NCI-H524 treated with DMSO at 0.1 percent for 48 hours (cell line): ENCODE measurements at places on chromosomes 12 and 14.

GRCh38 chr12:70469221-70469820 lies 103.2 kb downstream of the KCNMB4 start:
- DNase-seq, result no peak

DNA sequence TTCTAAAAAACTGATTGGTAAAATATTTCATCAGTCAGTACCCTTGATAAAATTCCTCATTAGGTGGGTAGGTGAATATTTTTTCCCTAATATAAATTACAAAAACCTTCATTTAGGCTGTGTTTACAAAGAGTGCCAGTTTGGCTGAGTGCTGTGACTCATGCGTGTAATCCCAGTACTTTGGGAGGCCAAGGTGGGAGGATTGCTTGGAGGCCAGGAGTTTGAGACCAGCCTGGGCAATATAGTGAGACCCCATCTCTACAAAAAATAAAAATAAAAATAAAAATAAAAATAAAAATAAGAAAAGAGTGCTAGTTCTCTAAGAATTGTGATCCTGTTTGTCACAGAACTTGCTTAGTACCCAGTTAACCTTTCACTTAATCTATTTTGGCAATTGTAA lies 398.4 kb upstream of the RGS6 start:
- no peak for DNase-seq

DNA sequence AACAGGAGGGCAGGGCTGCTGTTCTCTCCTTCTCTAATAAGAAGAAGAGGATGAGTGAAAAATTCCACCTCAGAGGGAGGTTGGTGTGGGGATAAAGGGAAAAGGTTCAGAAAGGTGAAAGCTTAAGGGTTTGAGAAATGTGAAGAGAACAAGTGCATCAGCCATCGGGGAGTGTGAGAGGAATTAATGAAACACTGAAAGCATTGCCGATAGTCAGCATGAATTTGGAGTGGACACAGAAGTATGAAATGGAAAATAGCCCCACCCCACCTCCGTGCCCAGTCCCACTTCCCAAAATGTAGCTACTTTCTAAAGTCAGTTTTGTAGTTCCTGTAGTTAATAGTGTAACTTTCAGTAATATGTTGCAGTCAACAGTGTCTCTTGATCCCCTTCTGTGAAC lies 33.4 kb downstream of the DIP2B start:
- no peak for DNase-seq

DNA sequence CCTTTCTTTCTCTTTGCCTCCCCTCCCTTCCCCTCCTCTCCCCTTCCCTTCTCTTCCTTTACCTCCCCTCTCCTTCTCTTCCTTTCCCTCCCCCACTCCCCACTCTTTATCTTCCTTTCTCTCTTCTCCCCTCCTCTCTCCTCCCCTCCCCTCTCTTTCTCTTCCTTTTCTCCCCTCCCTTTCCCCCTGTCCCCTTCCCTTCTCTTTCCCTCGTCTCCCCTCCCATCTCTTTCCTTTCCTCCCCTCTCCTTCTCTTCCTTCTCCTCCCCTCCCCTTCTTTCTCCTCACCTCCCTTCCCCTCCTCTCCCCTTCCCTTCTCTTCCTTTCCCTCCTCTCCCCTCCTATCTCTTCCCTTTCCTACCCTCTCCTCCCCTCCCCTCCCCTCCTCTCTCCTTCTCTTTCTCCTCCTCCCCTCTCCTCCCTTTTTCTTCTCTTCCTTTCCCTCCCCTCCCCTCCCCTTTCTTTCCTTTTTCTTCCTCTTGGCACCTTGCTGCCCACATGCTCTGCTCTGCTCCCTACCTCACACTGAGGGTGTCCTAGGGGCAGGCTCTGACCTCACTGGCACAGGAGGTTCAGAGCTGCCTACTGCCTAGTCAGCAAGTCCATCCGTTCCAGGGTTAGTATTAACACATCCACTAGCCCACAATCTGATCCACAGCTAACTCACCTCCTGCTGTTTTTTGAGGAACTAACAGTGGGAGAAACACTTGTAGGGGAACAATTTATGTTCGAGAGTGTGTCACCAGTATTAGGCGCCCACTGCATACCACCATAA lies 101.0 kb downstream of the NUAK1 start:
- no peak for DNase-seq

- DNase-seq, result peak; percentile 23
Observed at GRCh38 chr12:1204581-1205121, 213.6 kb downstream of the ERC1 start.

DNA sequence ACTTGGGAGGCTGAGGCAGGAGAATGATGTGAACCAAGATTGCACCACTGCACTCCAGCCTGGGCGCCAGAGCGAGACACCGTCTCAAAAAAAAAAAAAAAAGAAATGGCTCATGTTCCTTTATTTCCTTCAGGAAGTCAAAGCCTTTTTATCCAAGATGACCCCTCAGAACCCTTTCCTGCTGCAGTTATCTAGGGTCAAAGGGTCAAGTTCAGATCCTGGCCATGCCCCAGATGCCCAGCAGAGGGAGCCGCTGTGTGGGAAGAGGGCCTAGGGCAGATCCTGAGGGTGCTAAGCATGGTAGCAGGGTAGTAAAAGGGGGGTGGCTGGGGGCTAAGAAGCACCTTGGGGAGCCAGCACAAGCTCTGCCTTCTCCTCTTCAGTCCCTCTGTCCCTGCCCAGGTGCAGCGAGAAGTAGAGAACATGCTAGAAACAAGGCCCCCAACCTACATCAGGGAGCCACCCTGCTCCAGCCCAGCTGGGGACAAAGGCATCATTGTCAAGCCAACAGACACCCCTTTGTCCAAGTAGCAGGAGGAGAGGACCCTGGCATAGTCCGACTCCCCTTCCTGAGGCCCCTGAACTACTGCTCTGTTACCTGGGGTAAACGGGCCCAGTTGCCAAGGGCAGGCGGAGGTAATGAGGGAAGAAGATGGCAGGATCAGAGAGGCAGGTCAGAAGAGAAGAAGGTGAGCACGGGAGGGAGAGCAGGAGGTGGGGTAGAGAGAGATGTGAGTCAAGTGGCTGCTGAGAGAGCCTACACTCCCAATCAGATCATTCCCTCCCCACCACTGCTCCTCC lies 6.5 kb downstream of the NFE2 start:
- DNase-seq, result no peak

GRCh38 chr12:65121956-65122469 lies 908 bp upstream of the WIF1 start:
- no peak for DNase-seq

DNA sequence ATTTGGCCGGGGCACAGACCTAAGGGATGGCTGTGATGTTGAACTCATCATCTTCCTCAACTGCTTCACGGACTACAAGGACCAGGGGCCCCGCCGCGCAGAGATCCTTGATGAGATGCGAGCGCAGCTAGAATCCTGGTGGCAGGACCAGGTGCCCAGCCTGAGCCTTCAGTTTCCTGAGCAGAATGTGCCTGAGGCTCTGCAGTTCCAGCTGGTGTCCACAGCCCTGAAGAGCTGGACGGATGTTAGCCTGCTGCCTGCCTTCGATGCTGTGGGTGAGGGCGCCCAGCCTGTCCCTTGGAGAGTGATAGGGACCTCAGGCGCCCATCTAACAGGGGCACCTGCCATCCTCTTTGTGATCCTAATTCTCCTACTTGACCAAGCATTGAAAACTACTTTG lies 12.4 kb downstream of the OAS3 start:
- DNase-seq, result no peak

- DNase-seq, result no peak
Observed at GRCh38 chr12:84508851-84509260, 403.7 kb downstream of the SLC6A15 start.

DNA sequence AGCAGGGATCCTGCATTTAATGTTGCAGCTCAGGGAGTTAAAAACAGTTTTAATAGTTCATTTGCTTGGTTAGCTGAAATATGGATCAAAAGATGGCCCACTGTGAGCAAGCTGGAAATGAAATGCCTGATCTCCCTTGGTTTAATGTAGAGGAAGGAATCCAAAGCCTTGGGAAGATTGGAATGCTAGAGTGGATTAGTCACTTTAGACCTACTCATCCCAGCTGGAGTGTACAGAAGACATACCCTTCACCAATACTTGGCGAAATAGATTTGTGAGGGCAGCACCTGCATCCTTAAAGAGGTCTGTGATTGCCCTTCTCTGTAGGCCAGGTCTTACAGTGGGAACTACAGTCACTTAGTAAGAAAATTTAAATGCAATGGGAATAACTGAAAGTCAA lies 58.0 kb upstream of the KRAS start:
- no peak for DNase-seq

DNA sequence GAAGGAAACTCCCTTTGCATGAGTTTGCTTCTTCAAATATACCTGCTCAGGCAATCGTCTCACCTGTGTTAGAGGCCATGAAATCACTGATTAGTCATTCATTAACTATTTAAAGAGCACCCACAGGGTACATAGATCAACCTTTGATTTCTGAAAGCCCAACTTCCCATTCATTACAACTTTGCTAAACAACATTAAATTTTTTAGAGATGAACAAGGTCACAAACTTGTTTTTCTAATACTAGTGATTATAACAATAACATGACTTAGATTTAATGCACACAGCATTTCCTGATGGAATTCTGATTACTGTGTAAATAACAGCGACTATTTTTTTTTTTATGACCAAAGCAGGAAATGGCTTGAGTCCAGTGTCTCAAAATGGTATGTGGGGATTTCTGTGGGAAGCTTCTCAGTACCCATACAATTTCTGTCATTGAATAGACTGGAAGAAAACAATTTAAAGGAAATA lies 5.4 kb upstream of the ERO1A start:
- DNase-seq, result no peak

GRCh38 chr12:123891516-123892179 lies 81.0 kb downstream of the CCDC92 start:
- no peak for DNase-seq

GRCh38 chr12:72734581-72734980 lies 462.4 kb downstream of the TRHDE start:
- DNase-seq, result no peak

DNA sequence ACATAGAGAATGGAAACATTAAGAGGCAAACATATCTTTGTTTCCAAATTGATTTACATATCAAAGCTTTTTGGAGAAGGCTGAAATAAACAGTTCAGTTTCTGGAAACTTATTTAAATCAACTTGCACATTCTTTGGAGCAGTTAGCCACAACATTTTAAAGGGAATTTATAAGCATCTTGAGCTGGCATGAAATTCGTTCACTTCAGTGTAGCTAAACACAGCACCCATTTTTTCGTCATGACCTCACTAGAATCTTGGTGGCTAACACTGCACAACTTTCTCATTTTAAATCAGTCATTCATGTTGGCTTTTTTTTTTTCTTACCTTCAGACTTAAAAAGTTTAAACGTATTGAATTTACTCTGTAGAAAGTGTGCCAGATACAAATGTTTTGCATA lies 1139.9 kb upstream of the FLRT2 start:
- DNase-seq, result no peak

DNA sequence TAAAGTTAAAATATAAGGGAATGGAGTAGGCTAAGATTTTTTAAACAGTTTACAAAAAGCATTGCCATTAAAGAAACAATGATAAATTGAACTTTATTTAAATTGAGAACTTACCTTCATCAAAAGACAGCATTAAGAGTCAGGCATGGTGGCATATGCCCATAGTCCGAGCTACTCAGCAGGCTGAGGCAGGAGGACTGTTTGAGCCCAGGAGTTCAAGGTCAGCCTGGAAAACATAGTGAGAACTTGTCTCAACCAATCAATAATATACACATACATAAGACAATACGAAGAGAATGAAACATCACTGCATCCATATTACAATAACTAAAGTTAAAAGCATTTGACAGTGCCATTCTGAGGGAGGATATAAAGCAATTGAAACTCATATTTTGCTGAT lies 97.6 kb downstream of the FOXA1 start:
- DNase-seq, result no peak

DNA sequence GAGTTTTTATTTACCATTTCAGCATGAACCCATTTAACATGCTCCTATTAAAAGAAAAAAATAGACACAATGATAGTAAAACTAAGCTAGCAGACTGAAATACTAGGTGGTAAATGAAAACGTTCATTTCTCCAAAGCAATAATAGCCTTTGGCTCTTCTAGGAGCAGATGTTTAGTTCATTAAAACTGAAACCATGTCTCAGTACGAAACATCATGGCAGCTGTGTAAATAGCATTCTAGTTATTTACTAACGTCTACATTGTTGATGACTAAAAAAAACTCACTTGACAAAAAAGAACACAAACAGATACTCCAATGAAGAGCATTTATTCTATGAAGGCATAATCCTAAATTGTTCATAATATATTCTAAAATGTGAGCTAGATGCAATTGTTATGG lies 17.9 kb downstream of the RECQL start:
- no peak for DNase-seq

- no peak for DNase-seq
Observed at GRCh38 chr12:90515199-90516175, 439.5 kb downstream of the CCER1 start.

- DNase-seq, result no peak
Observed at GRCh38 chr12:45224311-45224710, 8.4 kb downstream of the ANO6 start.

GRCh38 chr12:71243370-71243769 lies 85.6 kb upstream of the TSPAN8 start:
- no peak for DNase-seq

DNA sequence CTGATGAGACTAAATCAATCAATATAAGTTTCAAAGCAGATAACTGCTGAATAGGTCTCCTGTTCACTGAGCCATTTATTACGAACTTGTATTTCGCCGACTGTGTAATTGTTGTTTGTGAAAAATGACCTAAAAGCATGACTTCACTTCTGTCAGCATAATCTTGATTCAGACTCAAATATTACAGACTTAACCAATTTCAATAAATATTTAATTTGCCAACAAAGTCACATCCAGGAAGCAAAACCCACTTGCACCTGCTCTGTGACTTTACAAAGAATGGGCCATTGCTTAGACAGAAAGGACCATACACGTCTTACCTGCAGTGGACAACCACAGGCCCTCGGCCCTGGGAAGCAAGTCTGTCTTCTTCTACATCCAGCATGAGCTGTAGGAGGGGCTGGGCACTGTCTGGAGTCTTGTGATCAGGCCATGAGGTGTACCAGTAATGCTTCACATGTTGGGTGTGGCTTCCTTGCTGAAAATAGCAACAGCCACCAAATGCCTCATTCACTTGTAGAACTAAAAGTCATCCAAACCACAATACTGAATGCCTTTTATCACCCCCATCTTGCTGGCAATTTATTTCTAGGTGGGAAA lies 23.5 kb upstream of the PTPRB start:
- DNase-seq, result no peak

DNA sequence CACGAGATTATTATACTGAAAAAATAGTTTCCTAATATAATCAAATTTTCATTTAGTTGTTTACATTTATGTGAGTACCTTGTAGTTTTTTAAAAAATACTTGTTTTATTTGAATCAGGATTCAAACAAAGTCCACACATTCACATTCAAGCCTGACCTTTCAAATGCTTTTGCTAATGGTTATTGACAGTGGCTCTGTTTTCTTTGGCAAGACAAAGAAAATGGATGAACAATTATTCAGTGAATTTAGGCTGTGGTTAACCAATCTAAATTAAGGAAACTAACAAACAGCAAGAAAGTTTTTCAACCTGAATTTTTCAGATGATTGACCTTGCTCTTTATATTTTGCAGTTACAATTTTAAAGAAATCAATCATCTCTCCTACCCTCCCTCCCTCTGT lies 9.7 kb downstream of the SLC4A8 start:
- DNase-seq, result no peak
